ENCODE measurements at places on chromosomes 3 and 15.

DNA sequence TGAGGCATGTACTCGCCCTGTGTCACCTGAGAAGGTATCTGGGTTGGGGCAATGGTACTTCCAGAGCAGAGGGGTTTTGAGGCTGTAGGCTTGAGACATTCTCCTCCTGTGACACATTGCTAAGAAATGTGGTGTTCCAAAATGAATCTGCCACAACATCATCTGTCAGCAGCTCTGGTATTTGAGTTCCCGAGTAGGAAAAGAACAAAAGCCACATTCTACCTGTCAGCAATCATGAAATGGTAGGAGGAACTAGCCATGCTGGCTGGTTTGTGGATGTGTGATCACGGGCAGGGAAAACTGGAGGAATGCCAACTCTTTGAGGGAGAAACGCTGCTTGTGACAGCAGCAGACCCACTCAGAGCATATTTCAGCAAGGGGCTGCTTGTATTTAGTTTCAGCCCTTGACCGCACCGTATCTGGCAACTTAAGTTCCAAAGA is 579.4 kb upstream of the TBL1XR1 start:
- DNase-seq: peak; percentile 62

DNA sequence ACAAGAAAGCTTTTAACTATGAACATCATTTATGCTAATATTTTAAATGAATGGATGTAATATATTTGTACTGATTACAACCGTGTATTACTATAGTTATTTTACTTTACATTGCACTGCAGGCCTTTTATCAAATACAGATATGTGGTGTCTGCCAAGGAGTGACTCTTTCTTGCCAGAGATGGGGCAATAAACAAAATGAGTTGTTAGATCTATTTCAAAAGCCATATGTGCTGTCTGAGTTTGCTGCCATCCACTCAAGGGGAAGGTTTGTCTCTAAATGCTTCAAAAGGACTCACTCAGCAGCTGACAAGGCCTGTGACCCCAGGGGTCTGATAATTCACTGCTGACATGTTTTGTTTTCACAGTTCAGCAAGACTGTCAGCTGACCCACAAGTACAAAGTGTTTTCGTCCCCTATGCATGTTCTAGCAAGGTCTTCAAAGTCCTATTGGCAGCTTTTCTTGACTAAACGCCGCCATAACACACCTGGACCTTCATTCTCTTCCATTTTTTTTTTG is 41.3 kb upstream of the ZBED2 start:
- DNase-seq: no peak

DNA sequence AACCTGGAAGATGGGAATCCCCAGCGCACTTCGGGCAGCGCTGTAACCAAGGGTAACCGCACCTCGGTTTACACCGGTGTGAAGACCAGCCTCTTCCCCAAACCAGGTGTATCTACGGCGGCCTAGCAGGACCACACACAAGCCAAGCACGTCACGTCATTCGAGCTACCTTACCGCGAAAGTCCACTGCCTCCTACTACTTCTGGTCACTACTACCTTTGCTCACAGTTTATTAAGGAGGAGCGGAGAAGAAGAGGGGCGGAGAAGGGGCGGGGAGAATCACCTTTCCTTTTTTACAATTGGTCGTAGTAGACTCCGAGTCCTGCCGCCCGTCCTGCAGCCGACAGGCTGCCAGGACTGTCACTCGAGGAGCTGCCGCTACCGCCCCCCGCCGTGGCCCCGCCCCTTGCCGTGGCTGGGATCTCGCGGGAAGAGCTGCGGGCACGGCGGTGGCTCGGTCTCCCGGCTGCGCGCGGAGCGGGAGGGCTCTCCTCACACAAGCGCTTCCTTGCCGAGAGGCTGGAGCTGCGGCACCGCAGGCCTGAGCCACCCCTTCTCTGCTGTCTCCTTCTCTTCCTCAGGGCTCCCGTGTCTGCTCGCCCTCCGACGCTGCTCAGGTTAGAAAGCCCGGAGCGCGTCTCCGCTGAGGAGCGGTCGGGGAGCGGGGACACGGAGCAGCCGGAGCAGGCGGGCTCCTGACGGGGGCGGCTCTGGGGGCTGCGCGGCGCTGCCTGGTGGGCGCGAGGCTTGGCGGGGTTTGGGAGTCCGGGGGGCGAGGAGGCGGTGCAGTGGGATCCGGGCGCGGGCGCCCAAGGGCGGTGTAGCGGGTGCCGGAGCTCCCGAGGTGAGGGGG is at the start of gene GLCE:
GLCE (plus strand) TSS at position 495 of the 853 bp plus-strand sequence. CDS start 95,172 bp downstream, outside the sequence.
- DNase-seq: peak; percentile 89

DNA sequence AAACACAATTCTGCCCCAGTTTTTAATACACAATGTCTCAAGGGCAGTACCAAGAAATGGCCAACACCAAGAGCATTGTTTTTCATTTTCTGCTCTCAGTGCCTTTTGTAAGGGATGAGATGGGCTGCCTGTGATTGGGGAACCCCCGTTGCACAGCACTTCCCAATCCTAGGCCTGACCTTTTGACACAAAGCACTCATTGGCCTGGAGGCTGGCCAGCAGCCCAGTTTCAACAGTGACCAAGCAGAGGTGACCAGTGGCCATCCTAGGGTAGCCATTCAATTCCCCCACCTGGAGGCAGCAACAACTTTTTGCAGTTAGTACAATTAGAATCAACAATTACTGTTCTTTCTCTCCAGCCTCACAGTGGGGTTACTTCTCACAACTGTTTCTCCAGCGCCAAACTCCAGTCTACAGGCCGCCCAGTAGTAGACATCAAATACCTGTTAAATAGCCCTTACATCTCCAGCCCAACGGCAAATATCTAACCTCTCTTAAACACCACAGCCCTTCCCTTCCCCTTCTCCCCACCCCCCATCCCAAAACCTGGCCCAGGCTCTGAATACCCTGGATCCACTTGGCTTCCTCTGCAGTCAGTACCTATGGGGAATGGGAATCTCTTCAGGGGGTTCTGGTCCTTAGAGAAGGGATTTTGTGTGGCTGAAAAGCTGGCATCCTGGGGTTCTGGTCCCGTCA is 8.9 kb upstream of the LRRC2 start:
- no peak for DNase-seq

DNA sequence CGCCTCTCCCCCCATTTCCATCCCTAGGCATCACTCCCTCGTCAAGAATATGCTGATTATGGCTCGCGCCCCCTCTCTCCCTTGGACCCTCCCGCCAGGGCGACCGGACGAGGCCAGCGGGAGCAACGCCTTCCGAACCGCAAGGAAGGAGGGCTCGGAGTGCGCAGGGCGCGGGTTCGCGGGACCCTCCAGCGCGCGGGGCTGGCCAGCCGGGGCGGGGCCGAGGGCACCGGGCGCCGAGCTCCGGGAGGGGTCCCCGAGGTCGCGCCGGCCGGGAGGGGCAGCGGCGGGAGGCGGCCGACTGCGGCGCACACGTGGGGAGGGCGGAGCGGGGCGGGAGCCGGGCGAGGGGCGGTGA is 483 bp downstream of the EHD4 start:
- no peak for DNase-seq

DNA sequence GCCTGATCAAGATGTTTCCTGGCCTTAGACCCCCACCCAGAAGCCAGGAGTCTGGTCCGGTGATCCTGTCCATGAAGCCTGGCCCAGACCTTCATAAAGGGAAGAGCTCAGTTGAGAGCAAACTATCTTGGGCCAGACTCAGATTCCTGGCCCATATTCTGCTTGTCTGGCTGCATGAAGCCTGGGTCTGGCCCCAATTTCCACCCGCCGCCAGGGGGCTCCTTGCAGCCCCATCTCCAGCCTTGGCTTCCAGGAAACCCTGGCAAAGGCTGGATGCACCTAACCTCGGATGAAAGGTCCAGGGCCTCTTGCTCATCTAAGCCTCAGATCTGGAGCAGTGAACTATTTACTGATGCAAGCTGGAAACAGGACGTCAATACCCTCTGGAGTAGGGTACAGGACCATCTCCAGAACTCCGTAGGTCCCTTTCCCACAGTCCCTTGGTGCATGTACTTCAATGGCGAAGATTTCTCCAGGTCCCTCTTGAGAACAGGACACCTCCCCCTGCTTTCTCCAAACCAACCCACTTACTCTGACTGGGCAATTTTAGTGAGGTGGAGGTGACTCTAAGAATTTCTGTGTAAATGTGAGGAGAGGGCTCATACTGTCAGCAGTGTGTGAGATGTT is 5.6 kb downstream of the FOXL2 start:
- DNase-seq: no peak

DNA sequence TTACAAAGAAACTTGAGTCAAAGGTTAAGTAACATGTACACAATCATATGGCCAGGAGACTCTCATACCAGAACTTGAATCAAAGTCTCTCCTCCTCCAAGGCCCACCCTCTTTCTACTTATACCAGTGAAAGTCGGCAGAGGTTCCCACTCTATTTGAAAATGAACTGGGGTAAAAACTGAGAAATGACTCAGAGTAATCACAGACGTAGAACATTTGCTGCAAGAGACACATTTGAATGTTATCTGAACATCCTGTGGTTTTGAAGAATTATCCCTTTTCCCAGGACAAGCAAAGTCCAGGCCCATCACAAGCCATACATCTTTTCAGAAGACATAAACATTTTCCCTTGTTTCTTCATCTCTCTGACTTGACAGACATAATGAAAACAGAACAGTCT is 55.8 kb downstream of the SHOX2 start:
- no peak for DNase-seq

DNA sequence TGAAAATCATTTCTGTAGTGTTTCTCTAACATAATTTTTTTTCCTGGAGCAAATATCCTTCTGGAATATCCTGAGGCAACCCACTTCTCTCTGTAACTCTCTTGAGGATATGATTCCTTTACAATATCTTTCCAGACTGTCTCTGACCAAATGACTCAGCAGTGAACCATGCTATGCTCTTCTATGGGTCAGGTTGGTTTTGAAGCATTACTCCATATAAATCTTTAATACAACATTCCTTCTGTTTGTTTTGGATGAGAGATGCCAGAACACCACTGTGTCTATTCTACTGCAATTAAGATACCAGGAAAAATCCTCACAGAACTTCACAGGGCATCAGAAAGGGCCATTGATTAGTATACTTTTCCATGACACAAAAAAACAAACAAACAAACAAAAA is 626.4 kb upstream of the ZNF385D start:
- DNase-seq: peak; percentile 57

- no peak for DNase-seq
Observed at GRCh38 chr3:154872696-154873095, 207.4 kb upstream of the MME start.

Data from smooth muscle cell of the brain vasculature (primary cell).